ENCODE measurements at places on chromosomes 7 and 10. TPM values are rescaled to one million over a fixed set of nuclear protein-coding genes. Genes with fewer than 3 reads are reported as not detected.

Gene LRRC4
- total RNA-seq: 1.2 TPM

DNA sequence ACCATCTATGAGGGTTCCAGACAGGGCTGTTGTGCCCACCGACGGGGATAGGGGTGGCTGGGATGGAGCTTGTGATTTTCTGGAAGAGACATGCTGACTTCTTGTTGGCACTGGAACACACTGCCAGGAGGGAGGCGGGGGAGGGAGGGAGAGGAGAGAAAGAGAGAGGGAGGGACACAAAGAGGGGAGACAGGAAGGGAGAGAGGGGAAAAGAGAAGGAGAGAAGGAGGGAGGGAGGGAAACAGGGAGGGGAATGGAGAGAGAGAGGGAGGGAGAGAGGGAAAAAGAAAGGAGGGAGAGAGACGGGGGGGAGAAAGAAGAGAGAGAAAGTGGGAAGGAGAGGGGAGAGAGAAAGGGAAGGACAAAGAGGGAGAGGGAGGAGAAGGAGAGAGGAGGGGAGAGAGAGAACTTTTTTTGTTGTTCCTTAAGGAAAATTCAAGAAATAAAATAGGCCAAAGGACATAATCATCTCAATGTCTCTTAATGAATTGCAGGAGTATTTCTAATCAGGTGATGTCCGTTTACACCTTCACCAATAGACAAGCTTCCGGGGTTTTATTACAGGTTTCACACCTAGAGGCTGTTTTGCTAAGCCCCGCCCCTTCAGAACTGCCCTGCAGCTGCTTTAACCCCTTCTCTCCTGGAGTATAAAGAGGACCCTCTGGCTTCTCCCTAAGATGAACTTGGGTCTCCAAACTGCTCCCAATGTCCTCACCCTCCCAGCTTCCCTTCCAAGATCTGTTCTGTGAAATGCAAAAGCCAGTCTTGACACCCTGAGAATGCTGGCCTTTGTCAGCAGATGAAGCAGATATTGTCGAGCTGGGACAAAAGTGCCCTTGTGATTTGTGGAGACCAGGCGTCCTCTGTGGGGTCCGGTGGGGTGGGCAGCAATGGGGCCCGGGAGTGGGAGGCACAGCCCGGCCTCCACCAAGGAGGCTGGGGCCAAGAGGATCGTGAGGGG, 82.0 kb upstream of the GTF2IRD1 start:
- no peak for DNase-seq

DNA sequence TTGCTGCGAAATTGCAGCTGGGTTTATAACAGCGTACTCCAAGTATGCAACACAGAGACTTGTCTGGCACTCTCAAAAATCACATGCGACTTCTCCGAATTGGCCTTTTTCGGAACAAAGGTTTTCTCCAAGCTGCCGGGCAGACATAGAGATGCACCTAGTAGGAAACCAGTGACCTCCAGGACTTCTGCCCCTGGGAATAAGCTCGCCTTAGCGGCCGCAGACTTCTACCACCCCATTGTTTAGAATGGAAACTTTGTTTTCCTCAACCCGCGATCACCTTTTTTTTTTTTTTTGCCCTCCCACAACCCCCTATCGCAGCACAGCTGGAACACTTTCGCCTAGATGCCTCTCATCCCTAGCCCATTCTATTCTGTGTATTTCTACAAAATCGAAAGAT, 4.9 kb upstream of the HOXA10 start:
- peak; percentile 16 for DNase-seq

DNA sequence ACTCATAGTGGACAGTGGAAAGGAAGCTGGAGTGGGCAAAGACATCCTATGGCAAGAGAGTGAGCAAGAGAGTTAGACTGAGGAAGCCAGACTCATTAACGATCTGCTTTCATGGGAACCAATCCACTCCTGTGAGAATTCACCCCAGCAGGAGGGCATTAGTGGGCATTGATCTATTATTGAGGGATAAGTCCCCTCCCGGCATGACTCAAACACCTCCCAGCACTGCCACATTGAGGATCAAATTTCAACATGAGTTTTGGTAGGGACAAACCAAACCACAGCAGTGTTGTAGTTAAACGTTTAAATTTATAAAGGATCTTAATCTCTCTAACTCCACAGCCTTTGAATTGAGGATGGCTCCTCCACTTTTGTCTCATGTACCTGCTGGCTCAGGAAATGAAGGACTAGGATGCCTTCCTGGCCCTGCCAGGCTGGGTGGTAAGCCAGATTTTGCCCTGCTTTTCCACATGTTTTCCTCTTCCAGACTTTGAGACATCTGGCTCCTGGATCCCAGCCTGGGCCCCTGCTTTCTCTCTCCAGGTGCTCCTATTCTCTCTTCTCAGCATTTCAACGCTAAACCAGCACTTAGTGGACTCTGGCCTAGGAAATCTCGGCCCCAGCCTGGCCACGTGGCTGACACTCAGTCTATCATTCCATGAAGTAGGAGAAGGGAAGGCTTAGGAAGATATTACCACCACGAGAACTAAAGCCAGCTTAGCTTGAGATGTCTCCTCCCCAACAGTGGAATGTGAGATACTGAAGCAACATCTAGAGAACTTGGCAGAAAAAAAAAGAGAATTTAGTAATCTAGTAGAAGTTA, 96.5 kb upstream of the PIP4K2A start:
- DNase-seq: no peak

DNA sequence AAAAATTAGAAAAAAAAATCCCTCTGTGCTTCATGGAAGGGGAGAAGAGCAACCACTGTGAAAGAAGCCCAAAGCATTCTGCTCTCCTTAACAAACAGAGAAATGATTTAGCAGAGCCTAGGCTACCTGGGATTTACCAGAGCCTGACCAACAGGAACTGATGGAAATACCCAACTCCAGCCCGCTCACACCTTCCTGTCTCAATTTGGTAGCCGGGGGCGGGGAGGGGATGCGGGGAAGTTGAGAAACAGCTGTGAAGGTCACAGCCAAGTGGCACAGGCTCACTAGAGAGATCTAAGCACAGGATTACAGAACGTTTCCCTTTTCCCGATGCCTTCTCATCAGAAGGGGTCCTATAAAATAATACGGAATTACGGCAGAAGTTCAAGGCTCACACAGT, 17.6 kb downstream of the RSU1 start:
- no peak for DNase-seq

Measured in omental fat pad (tissue), 4 donors.